Kidney epithelial cell (primary cell): ENCODE measurements at places on chromosomes 3 and 15.

- no peak for DNase-seq
Observed at GRCh38 chr3:71512000-71512399, 71.5 kb downstream of the FOXP1 start.

DNA sequence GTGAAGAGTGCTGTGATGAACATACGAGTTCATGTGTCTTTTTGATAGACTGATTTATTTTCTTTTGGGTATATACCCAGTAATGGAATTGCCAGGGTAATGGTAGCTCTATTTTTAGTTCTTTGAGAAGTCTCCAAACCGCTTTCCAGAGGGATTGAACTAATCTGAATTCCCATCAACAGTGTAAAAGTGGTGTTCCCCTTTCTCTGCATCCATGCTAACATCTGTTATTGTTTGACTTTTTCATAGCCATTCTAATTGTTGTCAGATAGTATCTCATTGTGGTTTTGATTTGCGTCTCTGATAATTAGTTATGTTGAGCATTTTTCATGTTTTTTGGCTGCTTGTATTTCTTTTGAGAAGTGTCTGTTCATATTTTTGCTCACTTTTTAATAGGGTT is 54.8 kb upstream of the UTS2B start:
- DNase-seq = no peak

DNA sequence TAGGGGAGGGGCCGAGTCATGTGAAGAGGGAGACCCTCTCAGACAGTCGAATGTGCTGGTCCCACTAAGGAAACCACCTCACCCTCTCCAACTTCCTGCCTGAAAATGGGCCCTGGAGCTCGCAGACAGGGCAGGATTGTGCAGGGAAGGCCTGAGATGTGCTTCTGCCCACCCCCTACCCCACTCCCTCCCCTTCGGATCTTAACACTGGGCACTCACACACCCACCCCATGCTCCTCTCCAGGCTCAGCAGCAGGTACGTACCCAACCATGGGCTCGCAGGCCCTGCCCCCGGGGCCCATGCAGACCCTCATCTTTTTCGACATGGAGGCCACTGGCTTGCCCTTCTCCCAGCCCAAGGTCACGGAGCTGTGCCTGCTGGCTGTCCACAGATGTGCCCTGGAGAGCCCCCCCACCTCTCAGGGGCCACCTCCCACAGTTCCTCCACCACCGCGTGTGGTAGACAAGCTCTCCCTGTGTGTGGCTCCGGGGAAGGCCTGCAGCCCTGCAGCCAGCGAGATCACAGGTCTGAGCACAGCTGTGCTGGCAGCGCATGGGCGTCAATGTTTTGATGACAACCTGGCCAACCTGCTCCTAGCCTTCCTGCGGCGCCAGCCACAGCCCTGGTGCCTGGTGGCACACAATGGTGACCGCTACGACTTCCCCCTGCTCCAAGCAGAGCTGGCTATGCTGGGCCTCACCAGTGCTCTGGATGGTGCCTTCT is 20.0 kb downstream of the ATRIP start:
- no peak for DNase-seq

DNA sequence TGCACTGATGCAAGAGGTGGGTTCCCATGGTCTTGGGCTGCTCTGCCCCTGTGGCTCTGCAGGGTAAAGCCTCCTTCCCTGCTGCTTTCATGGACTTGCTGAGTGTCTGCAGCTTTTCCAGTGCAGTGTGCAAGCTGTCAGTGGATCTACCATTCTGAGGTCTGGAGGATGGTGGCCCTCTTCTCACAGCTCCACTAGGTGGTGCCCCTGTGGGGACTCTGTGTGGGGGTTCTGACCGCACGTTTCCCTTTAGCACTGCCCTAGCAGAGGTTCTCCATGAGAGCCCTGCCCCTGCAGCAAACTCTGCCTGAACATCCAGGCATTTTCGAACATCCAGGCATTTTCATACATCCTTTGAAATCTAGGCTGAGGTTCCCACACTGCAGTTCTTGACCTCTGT is 329.8 kb upstream of the NAALADL2 start:
- DNase-seq = no peak

- no peak for DNase-seq
Observed at GRCh38 chr15:80572337-80572736, 122.8 kb upstream of the ABHD17C start.
